Forelimb muscle (tissue), 1 donor: ENCODE measurements at places on chromosomes 2 and 18. TPM values are rescaled to one million over a fixed set of nuclear protein-coding genes. Genes with fewer than 3 reads are reported as not detected.

Gene DOCK10
- polyA plus RNA-seq: 16.3 TPM

Gene FOXD4L1
- 1.6 TPM for polyA plus RNA-seq

DNA sequence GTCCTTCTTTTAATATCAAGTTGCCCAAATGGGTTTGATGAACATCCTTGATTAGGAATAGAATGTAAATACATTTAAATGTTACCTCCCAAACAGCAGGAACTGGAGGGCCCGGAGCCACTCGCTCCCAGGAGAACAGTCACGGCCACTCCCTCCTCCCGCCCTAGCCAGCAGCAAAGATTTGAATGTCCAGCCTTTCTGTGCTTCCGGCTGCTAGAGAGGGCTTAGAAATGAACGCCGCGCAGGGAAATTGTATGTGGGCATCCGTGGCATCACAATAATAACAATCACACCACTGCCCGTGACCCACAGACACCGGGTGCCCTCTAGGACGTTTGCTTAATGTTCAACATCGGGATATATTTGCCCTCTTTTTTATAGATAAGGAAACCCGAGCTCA lies 164.9 kb upstream of the SALL3 start:
- no peak for DNase-seq

Gene TMEFF2
- polyA plus RNA-seq: 22.9 TPM

GRCh38 chr2:111652681-111653080 lies 231.3 kb downstream of the ANAPC1 start:
- DNase-seq: no peak

DNA sequence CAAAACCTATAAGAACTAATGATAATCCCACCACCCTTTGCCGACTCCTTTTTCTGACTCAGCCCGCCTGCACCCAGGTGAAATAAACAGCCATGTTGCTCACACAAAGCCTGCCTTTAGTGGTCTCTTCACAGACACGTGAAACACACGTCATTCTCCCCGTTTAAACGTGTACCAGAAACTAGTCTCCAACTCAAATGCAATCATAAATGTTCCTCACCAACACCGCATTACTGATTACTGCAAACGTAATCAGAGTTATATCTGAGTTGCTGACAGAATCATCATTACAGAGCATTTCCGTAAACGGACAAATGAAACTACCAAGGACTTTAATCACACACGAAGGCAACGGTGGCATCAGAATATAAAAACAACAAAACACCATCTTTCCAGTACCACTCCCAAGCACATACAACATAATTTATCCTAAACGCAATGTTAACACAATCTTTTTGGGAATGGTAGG lies 1.9 kb downstream of the CLK1 start:
- DNase-seq: peak; percentile 55
